ENCODE measurements at places on chromosomes 12 and 14.

DNA sequence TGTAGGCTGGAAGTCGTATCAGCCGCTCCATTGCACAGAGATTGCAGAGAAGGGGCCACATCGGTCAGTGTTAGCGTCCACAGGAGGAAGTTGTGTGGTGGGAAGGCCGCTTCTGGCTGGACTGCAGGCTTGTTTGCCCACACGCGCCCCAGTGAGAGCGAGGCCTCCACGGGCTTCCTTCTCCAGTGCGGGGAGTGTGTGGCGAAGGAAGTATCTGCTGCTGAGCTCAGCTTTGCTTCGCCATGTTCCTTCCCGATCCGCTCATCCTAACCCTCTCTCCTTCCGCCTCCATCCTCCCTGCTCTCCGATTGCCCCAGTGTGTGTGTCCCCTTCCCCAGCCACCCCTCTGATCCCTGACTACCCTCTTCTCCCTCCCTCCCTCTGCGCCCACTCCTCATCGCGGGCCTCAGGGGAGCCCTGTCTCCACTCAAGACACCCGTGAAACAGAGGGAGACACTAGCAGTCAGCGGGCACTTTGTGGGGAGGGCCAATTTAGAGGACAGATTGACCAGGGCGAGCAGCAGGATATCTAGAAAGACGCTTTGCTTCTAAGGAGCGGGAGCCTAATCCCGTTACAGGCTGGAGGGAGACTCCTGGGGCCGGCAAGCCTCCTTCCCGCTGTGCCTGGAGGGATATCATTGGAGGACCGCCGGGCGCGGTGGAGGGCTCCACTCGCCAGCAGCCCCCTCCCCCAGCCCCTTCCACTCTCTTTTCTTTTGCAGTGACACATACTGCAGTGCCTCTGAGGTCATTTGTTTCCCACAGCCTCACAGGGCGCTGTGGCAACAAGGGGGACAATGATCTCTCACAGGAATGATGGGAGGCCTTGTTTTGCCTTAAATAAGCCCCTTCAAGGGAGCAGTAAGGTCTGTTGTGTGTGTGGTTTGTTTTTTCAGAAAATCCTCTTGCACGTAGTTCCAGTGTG, 428.8 kb downstream of the ZFP36L1 start:
- no peak for DNase-seq

DNA sequence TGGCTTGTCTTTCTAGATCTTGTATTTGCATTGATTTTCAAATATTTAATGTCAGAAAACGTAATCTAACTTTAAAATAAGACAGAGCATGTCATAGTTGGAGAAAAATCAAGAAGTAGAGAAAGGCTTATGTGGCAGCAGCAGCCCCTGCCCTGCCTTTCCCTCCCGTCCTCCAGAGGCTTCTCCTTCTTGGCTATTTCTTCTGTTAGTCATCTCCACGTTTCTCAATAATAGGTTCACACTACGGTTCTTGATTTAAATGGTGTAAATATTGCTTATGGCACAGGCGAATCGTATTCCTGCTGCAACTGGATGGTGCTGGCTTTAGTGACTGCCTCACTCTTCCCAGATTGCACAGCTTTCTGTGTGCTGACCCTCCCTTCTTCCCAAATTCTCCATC, 42.8 kb downstream of the SLC8B1 start:
- DNase-seq: no peak

DNA sequence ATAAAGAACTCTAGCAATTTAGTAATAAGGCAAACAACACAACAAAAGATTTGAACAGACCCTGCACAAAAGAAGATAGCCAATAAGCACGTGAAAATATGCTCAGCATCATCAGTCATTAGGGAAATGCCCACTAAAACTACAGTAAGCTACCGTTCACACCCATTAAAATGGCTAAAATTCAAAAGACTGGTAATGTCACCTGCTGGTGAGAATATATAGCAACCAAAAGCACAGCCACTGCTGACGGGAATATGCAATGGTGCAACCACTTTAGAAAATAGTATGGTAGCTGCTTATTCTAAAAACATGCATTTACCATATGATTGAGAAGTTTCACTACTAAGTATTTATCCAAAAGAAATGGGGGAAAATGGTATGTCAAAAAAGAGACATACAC, 74.9 kb downstream of the DPF3 start:
- DNase-seq: no peak

DNA sequence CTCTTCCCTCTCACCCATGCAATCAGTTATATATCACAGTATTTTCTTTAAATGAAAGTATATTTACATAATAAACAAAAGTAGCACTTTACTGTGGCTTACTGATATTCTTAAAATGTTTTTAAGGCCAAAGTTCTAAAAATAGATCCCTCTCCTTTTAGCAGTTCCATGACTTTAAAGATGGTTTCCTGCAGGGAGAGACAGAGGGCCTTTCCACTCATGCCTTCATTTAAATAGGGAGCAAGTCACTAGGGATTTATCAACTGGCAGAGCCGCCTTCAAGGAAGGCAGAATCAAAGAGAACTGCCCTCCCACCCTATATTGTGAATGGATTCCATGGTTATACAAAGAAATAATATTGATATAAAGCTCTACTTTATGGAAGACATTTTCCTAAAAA, 55.5 kb downstream of the DUSP16 start:
- DNase-seq: no peak

- DNase-seq: no peak
Measured at GRCh38 chr14:63459738-63460137, 83.4 kb downstream of the PPP2R5E start.

- no peak for DNase-seq
Measured at GRCh38 chr12:33529031-33529430, 89.4 kb upstream of the SYT10 start.

GRCh38 chr12:69495071-69495470, 24.9 kb downstream of the FRS2 start:
- no peak for DNase-seq

DNA sequence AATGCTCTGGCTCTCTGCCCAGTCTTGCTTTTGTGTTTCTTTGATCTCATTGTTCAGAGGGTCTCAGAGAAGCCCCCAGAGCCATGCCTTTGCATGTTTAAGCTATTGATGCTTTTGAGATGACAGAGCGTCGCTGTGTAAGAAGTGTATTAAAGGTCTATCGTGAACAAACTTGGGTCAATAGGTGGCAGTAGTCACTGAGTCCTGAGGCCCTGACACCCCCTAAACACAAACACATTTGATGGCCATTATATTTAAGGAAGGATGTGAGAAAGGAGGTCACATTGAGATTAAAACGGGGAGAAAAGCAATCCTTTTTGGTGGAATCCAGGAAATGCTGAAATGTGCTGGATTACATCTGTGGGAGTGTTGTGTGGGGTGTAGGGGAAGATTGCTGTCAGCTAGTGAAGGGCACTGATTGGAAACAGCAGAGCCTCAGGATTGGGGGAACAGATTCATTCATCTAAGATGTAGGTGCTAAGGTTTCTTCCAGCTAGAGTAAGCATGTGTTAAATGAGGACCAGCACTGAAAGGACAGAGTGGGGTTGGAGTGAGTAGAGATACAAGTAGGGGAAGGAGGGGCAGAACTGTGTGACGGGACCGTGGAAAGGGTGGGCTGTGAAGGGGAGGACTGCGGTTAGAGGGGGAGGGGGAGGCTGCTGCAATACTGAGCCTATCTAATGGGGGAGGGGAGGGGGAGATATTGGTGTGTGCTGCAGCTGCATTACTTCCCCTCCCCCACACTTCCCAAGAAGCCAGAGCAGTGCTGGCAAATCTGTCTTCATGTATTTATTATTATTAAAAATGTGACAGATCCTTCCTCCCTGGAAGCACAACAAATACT, 12.7 kb downstream of the NGDN start:
- DNase-seq: no peak

- DNase-seq: no peak
Measured at GRCh38 chr12:53160000-53160399, 20.5 kb upstream of the ZNF740 start.

DNA sequence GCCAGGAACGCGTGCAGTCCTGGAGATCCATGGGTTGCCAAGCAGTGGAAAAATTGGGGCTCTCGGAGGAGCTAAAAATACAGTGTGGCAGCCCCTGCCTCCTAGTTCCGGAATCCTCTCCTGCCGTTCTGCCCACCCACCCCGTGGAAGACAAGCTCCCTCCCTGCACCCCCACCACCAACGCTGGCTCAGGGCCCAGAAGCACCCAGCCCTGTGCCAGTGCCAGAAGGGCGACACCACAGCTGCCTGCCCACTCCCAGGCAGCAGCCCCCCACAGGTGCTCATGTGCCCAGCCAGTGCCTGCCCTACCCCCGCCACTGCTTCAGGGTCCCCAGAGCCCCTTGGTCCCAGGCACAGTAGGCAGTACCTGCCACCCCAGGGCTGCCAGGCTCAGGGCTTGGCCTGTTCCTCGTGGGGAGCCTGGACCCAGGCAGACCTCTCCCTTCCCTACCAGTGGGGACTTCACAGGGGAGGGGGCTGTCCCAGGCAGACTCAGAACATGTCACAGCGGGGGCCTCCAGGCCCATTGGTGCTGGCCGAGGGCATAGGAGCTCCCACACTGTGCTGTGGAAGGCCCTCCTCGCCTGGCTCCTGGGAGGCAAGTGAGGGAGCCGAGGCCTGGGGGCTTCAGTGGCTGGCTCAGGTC, 7.4 kb downstream of the INF2 start:
- peak; percentile 59 for DNase-seq

- no peak for DNase-seq
Measured at GRCh38 chr14:51333901-51334521, 94.0 kb downstream of the TMX1 start.

GRCh38 chr14:55600784-55601561, 21.0 kb downstream of the KTN1 start:
- DNase-seq: no peak

DNA sequence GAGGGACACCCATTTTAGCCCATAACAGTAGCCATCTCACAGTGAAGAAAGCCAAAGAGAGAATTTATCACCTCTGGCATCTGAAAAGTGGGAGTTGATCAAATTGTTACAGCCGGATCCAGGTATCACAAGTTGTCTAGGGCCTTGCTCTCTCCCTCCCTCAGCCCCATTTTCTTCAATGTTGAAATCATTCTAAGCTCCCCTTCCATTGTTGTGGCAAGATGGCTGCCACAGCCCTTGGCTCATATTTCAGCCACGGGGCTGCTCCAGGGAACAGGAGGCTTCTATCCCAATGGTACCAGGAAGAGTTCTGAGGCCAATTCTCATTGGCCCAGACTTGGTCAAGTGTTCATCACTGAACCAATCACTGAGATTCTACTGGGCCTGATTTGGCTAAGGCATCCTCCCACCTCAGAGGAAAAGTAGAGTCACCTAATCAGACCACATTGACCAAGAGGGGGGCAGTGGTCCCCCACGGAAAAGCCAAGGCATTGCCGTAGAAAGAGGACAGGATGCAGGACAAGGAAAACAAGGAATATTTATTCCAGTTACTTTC, 106.2 kb downstream of the GPATCH2L start:
- no peak for DNase-seq

DNA sequence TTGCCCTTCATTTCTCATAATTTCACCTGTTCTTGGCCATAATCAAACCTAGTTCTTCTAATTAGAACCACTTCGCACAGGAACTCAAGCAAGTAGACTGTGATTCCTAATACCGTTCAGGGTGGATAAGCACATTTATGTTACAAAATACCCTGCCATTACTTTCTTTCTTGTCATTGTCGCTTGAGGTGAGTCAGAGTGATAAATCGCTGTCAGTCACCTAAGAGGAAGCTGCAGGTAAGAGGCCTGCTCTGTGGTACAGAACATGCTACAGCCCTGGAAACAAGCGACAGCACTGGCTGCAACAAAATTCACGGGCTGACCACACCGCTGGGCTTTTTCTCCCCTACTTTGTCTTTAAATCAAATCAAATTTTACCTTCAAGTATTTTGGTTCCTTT, 218.2 kb downstream of the ANO6 start:
- DNase-seq: no peak

Measured in NCI-H1092 (cell line).